Skeletal muscle cell (primary cell): ENCODE measurements at places on chromosomes 5 and 9.

GRCh38 chr9:132729235-132729890 lies 59.1 kb downstream of the GTF3C4 start:
- no peak for DNase-seq

DNA sequence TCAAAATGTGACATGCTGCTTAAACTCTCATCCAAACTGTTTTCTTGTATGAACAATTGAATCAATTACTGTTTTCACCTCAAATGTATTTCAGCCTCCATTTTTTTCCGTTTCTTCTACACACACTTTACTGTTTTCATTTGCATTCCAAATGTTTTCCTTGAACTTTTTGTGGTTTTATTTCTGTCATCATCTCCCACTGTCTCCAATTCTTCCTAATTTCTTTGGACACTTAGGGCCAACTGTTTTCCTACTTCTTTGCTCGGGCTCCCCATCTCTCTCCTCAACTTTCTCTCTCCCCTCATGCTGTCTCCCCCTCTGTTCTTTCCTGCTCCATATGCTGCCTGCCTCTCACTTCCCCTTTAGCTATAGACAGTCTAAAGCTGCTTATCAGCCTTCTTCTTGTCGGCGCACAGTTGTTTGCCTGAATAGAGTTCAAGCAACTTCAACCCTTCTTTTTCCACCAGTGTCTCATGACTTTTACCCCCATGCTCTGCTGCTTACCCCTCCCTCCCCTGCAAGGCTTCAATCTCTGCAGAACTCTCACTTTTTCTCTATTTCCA lies 443.4 kb downstream of the DTWD2 start:
- DNase-seq = no peak

DNA sequence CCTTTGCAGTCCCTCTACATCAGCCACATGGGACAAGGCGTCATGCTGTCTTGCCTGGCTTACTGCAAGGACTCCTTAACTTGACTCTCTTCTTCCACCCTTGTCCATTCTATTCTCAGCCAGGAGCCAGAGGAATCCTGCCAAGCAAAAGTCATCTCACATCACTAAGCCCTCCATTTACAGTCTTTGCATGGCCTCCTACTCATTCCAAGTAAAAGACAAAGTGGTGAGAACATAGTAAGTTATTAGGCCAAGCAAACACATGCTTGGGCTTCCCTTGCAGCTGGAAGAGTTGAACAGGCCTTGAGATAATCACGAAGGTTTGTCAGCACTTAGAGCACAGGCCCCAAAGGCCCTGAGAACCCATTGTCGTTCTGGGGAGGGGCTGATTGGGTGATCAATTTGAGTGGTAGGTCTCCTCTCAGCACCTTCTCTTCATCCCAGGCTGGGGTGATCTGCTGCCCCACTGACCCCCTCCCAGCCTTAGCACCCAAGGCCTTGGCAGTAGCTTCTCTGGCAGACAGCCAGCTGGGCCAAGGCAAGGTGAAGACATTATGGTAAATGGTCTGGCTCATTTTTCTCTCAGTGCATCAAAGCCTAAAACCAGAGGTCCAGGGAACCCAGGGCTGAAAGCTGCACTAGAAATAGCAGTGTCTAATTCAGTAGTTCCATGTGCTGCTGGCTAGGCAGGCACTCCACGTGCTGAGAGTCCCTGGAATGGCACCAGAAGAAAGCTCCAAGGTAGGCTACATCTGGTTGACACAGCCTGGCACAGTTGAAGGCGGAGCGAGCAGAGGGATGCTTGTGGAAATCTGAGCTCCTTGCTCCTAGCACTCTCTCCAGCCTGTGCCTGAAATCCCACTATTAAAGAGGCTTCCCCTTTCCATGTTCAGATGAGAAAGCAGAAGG lies 121.4 kb downstream of the ASTN2 start:
- DNase-seq = no peak

- DNase-seq = no peak
These were observed 48.0 kb downstream of the CAMK2A start for GRCh38 chr5:150241298-150242160.

- DNase-seq = no peak
These were observed 148.7 kb upstream of the GDNF start for GRCh38 chr5:37988454-37989046.

DNA sequence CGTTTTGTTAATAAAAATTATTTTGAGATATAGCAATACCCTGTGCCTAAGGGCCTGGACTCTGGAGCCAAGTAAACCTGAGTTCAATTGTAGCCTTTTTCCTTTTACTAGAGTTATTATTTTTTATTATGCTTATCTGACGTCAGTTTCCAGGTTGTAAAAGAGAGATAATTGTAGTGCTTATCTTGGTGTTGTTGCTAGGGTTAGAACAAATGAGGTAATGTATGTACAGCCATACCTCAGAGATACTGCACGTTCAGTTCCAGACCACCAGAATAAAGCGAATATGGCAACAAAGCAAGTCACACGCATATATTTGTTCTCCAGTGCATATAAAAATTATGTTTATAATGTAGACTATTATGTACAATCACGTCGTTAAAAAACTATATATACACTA lies 215.0 kb downstream of the VPS13A start:
- no peak for DNase-seq

DNA sequence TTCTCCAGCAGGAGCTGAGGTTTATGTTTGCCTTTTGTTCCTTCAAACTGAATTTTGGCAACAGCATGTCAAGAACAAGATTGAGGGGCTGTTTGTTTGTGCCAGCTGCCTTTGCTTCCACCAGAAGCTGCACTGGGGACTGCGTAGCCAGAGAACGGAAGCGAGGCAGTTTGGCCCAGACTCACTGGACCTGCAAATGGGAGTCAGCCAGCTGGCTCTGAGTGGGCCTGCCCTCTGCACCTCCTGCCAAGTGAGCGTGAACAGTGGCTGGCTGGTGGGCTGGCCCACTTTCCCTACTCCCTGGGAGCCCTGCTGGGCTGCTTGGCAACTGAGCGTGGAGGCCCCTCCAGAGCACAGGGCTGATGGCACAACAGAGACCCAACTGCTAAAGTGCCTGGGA lies 111.6 kb downstream of the GALNT10 start:
- no peak for DNase-seq

- DNase-seq = no peak
These were observed 58.7 kb downstream of the PRDM6 start for GRCh38 chr5:123147741-123148140.

DNA sequence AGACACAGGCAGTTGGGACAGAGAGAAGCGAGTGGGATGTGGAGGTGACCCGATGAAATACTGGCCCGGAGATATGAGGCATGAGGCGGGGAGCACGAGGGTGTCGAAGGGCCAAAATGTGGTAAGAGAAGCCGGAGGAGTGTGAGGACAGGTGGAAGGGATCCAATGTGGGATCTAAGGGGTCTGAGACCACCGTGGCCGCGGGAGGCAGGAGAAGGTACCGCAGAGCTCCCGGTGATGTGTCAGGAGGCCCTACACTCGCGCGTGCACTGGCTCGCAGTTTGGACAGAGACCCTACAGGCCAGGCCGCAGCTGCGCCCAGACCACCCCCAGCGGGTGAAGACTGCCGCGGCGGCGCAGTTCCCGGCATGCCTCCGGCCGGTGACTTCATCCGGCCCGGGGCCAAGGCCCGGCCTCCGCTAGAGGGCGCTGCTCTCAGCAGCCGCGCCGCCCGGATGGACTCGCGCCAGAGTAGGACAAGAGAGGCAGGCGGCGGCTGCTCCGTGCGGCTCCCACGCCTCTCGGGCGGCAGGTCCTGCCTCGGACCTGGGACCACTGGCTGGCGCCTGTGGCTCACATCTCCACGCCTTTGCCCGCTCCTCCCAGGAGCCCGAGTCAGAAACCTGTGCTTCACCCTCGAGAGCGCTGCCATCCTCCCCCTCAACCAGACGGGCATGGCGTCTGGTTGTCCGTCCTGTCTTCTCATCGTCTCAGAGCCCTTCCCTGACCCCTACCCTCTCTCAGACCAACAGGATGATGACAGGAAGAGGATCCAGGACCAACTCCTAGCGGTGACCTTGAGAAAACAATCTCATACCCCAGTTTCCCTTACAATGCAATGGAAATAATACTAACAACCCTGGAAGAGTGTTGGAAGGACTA lies 35.4 kb upstream of the STING1 start:
- peak; percentile 33 for DNase-seq

DNA sequence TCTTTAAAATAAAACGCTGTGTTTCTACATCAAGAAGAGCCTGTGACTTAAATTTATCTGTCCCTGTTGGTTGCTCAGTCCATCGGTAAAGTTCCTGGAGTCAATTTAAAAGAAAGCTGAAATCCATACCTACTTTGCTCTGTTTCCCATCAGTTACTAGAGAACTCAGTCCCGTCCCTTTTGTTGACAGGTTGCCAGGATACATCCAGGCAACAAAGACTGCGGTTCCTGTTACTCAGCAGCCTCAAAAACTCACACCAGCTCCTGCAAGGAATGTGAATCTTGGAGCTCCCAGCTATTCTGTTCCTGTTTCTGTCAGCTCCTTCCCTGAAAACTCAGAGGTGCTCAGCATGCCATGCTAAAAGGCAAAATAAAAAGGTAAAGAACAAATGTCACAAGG lies at the start of gene ZNF474:
ZNF474 (plus strand) TSS at position 241 of the 400 bp plus-strand sequence. CDS start 22,445 bp downstream, outside the sequence.
- peak; percentile 92 for DNase-seq

- no peak for DNase-seq
These were observed 137.1 kb downstream of the GABRB2 start for GRCh38 chr5:161409471-161409870.

- no peak for DNase-seq
These were observed 360.5 kb upstream of the TARS1 start for GRCh38 chr5:33080287-33080686.

DNA sequence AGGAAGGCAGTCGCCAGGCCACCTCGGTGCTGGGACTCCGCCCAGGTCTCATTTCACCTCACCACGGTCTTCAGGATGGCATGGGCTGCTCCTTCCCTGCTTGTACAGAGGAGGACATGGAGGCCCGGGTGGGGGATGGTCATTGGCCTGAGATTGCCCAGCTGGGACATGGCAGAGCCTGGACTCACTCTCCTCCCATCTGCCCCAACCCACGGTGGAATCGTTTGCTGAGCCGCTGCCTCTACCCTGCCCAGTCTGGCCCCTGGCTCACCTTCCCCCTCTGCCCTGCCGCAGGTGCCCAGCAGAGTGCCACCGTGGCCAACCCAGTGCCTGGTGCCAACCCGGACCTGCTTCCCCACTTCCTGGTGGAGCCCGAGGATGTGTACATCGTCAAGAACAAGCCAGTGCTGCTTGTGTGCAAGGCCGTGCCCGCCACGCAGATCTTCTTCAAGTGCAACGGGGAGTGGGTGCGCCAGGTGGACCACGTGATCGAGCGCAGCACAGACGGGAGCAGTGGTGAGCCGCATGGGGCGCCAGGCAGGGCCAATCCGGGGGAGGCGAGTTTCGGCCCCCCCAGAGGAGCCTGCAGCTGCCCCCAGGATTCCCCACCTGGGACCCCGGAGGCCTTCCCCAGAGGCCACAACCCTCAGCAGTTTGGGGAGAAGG lies 36.7 kb downstream of the HK3 start:
- no peak for DNase-seq

DNA sequence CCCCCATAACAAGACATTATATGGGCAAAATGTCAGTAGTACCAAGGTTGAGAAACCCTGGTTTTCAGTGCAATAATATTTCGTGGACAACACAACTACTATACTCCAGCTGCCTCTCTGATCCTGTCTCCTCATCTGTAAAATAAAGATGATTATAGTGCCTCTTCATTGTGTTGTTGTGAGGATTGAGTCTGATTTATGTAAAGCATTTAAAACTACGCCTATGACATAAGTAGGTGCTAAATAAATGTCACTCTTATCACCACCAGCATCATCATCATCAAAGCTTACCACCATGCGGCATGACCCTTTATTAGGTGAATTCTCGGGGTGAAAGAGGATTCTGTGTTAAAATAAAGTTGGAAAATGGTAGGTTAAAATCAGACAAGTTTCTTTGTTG lies 67.8 kb upstream of the IFNE start:
- no peak for DNase-seq

GRCh38 chr5:173902743-173903142 lies 14.6 kb downstream of the CPEB4 start:
- DNase-seq = no peak

GRCh38 chr5:142056816-142057696 lies 44.2 kb upstream of the GNPDA1 start:
- no peak for DNase-seq

GRCh38 chr5:155025895-155026294 lies 12.3 kb downstream of the KIF4B start:
- no peak for DNase-seq

GRCh38 chr9:68872026-68872501 lies 141.8 kb downstream of the PRKACG start:
- no peak for DNase-seq

DNA sequence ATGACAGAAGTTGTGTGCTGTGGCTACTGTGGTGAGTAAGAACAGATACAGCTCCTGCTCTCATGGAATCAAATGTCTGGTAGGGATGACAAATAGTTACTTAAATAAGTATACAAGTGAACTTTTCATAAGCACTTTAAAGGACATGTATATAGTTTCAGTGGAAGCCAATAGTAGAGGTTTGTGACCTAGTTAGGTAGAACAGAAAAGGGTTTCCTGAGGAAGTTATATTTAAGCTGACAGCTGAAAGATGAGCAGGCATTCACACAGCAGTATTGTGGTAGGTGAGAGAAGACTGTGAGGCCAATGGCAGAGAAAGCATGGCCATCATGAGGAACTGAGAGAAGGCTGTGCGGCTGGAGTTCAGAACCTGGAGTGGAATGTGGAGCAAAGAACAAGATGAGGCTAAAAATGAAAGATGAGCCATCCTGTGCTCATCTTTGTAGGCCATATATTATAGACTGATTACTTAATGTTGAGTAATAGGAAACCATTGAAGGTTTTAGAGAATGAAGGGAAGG lies 15.4 kb downstream of the FAM174A start:
- DNase-seq = no peak

GRCh38 chr9:37029776-37030610 lies 4.1 kb downstream of the PAX5 start:
- DNase-seq = no peak

GRCh38 chr9:129641750-129642585 lies at the start of gene ASB6:
Gene ASB6 (minus strand): TSS chr9:129642151. CDS start chr9:129641999, 152 bp downstream.
- DNase-seq = peak; percentile 86

- DNase-seq = no peak
These were observed 30.7 kb downstream of the KCNT1 start for GRCh38 chr9:135732569-135733257.

- DNase-seq = no peak
These were observed 170.9 kb downstream of the SEC61B start for GRCh38 chr9:99392986-99393385.

GRCh38 chr9:108474356-108474755 lies 381.4 kb downstream of the ACTL7B start:
- DNase-seq = no peak

GRCh38 chr5:159552751-159553150 lies 222.5 kb upstream of the IL12B start:
- peak; percentile 54 for DNase-seq
